Upper lobe of right lung (tissue), 1 donor: ENCODE measurements at places on chromosomes 1 and 21. TPM values are rescaled to one million over a fixed set of nuclear protein-coding genes. Genes with fewer than 3 reads are reported as not detected.

Gene HSD3B2
- total RNA-seq, result not detected

GRCh38 chr21:42688841-42689371 lies 35.5 kb downstream of the PDE9A start:
- no peaks in the 10 kb centered on the region for H3K27me3 ChIP-seq
- H3K36me3 ChIP-seq, result no peaks in the 10 kb centered on the region
- no peaks in the 10 kb centered on the region for H3K4me1 ChIP-seq

GRCh38 chr1:56397409-56397808 lies 182.0 kb downstream of the PLPP3 start:
- no peaks in the 10 kb centered on the region for H3K27me3 ChIP-seq
- no peak for DNase-seq
- H3K4me1 ChIP-seq, result no peaks in the 10 kb centered on the region
- H3K27ac ChIP-seq, result no peak overlapping the region
- H3K36me3 ChIP-seq, result no peaks in the 10 kb centered on the region
- no peak overlapping the region for H3K4me3 ChIP-seq

- no peak overlapping the region for H3K27ac ChIP-seq
- H3K4me3 ChIP-seq, result no peak overlapping the region
- no peaks in the 10 kb centered on the region for H3K27me3 ChIP-seq
- H3K4me1 ChIP-seq, result no peaks in the 10 kb centered on the region
Measured at GRCh38 chr1:225347123-225347683, 80.6 kb downstream of the LBR start.

- H3K4me1 ChIP-seq, result no peaks in the 10 kb centered on the region
- no peaks in the 10 kb centered on the region for H3K27me3 ChIP-seq
- H3K4me3 ChIP-seq, result no peak overlapping the region
- no peak for DNase-seq
Measured at GRCh38 chr21:46082713-46082962, 15.3 kb upstream of the COL6A2 start.
